ENCODE measurements at places on chromosomes 7 and 10.

- peak; percentile 2 for DNase-seq
Observed at GRCh38 chr7:123580406-123581161, 21.0 kb upstream of the ASB15 start.

DNA sequence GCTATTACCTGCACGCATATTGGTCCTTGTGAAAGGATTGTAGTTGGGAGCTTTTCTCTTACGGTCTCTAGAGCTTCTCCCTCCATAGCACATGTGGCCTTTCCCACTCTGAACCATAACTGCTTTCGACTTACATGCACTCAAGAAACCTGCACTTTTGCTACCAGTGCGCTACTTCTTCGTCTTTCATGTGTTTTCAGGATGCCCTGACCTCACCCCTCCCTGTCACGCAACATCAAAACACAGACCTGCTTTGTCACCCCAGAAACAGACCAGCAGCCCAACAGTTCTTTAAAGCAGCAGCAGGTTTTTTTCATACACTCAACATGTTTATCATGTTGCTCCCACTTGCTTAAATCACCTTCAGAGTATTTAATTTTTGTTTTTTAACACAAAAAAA lies 243.5 kb upstream of the TCF7L2 start:
- no peak for DNase-seq

- no peak for DNase-seq
Observed at GRCh38 chr10:98460837-98461499, 14.2 kb upstream of the HPS1 start.

DNA sequence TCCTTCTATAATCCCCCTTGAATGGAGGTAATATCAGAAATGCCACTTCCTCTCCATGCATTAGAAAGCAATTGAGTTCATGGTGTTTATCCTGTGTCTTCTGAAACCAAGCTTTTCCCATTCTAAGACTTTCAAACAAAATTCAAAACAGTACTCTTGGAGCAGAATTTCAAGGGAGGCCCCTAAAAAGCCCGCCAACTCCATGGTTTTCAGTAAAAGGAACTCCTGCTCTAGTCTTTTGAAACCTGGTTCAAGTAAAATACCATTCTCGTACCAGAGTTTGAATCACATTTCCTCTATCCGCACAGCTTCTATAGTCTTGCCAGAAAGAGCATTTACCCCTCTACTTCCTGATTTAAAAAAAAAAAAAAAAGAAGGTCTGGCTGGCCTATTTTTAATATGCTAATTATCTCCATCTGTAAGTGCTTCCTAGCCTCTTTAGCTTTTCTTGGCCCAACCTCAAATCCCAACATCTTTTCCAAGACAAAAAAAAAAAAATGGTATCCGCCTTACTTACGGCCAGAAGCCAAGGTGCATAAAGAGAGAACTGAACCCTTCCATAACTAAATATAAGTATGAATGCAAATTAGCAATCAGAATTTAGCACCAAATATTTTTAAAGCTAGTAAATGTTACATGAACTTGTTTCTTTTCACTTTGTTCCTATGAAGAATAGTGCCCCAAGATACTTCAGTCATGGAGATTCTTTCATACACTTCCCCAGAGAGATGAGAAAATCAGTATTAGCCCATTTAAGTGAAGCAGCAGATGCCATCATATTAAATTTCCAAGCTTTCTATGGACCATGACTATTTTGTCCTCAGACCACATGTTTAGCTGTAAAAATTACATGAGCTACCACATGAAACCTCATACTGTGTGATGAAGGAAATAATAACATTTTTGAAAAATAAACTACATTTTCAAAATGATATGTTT lies 199.9 kb upstream of the FAM3C start:
- no peak for DNase-seq

- no peak for DNase-seq
Observed at GRCh38 chr10:15245530-15245929, 77.0 kb upstream of the NMT2 start.

- no peak for DNase-seq
Observed at GRCh38 chr10:21334891-21335696, 190.4 kb downstream of the SKIDA1 start.

DNA sequence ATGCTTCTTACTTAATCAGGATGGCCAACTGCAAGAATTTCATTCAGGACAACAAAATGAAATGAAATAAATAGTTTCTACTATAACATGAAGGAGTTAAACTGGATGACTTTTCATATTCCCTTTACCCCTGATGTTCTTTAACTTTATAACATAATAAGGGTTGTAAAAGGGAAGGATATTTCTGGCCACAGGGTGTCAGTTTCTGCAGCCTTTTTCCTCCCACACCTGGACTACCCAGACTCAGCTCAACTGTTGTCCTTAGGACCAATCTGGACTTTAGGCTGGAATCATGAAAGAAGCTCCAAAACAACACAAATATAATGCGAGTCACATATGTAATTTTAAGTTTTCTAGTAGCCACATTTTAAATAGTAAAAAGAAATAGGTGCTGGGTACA lies 43.4 kb downstream of the PRPS1L1 start:
- no peak for DNase-seq

DNA sequence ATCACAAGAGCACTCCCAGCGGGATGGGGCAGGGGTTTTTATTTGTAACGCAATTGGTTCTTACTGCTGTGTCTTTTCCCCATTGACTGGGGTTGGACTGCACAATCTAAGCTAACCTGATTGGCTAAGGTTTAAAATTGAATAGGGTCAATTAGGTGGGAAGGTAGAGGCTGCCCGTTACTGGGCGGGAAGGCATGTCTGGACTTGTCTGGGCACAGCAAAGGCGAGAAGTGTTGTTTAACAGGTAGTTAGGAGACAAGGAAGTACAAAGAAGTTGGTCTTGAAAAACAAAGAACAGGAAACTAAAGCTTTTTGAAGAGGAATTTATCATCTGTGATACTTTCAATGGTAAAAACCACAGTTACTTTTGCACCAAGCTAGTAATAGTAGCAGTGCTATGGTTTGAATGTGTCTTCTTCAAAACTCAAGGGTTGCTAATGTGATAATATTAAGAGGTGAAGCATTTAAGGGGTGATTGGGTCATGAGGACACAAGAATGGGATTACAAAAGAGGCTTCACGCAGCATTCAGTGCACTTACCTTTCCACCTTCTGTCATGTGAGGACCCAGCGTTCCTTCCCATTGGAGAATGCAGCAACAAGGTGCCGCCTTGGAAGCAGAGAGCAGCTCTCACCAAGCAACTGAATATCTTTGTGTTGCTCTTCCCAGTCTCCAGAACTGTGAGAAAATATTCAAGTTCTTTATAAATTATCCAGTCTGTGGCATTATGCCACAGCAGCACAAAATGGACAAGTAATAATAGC lies 875.5 kb upstream of the SORCS1 start:
- DNase-seq, result no peak

DNA sequence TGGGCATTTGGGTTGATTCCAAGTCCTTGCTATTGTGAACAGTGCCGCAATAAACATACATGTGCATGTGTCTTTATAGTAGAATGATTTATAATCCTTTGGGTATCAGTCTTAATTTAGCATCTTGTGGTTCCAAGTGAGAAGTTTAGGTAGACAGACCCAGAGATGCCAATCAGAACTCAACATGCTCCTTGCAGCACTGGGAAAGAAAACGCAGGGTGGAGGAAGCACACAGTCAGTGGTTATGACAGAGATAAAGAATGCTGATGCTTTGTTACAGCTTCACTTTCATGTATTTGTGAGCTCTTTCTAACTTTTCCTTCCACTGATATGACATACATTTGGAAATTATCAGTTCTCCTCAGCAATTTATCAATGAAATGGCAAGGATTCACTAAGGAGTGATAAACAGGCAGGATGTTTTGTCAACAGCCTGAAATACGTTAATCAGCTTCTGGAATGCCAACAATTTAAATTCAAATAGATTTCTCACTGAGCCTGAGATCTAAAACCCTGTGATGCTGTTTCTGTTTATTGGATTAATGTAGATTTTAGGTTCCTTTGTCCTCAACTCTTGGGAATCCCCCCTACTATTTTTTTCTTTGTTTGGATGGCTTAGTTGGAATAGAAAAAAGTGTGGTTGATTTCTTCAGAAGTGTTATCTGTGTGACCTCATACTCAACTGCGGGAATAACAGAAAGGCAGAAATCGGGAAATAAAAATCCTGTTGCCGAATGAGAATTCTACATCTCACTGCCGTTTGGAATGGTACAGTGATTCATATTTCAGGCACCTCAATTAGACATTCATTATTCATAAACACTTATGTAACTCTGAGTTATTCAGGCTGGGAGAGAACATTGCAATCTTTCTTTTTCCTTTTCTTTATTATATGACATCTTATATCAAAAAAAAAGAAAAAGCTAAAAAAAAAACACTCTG lies 675.0 kb downstream of the CNTNAP2 start:
- no peak for DNase-seq

GRCh38 chr10:29740981-29741545 lies 106.3 kb upstream of the SVIL start:
- no peak for DNase-seq

DNA sequence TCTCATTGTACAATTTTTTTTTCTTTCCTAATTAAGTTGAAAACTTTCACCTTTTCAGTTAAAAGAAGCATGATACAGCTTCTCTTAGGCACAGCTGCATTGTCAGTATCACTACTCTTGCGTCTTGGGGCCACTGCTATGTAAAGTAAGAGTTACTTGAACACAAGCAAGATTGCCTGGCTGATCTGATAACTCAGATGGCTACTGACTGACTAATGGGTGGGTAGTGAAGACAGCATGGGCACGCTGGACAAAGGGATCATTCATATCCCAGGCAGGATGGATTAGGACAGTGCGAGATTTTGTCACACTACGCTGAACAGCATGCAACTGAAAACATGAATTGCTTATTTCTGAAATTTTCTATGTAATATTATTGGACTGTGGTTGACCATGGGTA lies 11.6 kb upstream of the ADAMTS14 start:
- DNase-seq, result no peak

- DNase-seq, result no peak
Observed at GRCh38 chr10:127550861-127551260, 1.8 kb downstream of the NPS start.

GRCh38 chr10:6716516-6716915 lies 136.4 kb upstream of the PRKCQ start:
- DNase-seq, result no peak

DNA sequence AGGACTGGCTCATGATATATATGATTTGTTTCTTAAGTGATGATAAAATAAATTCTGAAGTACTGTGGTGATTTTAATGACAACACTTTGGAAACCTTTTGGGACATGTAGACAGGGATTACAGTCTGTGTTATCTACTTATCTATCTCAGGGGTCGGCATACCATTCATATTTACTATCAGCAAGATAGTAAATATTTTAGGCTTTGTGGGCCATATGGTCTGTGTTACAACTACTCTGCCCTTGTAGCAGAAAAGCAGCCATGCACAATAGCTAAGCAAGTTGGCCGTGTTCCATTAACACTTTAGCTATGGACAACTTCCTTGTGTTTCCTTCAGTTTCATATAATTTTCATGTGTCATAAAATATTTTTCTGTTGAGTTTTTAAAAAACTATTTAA lies 97.8 kb upstream of the PRPS1L1 start:
- no peak for DNase-seq

GRCh38 chr7:33933611-33934281 lies 28.4 kb downstream of the BMPER start:
- DNase-seq, result no peak

DNA sequence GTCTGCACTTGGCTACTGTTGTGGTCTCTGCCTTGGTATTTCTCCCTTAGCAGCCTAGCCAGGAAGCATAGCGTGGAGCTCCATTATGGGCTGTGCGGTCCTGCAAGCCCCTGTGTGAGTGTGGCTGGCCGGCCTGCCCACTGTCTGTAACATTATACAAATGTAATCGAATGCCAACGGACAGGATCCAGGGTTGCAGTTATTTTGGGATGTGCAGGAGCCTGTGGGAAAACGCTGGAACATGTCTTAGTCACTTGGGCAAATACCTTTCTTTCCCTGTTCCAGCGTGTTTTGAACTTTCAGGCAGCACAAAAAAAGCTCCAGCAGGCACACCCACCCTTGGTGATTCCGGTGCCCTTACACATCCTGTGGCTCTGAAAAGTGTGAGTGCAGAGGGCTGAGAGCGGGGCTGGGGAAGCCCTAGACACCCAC lies 29.5 kb downstream of the BAG3 start:
- no peak for DNase-seq

- DNase-seq, result no peak
Observed at GRCh38 chr10:23186697-23187096, 5.4 kb upstream of the PTF1A start.

DNA sequence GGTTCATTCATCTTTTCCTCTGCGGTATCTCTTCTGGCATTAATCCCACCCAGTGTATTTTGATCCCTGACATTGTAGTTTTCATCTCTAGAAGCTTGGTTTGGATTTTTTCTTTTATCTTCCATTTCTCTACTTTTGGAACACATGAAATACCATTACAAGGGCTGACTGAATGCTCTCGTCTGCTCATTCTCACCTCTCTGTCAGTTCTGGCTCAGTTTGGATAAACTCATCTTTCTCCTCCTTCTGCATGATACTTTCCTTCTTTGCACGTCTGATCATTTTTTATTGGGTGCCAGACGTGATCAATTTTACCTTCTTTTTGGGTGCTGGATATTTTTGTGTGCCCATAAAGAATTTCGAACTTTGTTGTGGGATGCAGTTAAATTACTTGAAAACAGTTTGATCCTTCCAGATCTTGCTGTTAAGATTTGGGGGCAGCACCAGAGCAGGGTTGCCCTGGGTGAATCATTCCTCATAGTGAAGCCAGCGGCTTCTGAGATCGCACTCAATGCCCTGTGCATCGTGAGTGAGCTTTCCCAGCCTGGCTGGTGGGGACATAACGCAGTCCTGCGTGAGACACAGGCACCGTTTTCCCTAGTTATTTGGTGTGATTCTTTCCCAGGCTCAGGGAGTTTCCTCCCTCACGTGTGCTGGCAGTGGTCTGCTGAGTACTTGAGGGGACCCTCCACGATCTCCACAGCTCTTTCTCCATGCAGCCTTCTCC lies 53.8 kb downstream of the LHPP start:
- no peak for DNase-seq

All from CD4-positive, alpha-beta memory T cell (primary cell).